NCI-H1417 treated with DMSO at 0.1 percent for 48 hours (cell line): ENCODE measurements at places on chromosomes 7 and 10.

- DNase-seq = no peak
These were observed 239.1 kb upstream of the MYO3A start for GRCh38 chr10:25694971-25695370.

DNA sequence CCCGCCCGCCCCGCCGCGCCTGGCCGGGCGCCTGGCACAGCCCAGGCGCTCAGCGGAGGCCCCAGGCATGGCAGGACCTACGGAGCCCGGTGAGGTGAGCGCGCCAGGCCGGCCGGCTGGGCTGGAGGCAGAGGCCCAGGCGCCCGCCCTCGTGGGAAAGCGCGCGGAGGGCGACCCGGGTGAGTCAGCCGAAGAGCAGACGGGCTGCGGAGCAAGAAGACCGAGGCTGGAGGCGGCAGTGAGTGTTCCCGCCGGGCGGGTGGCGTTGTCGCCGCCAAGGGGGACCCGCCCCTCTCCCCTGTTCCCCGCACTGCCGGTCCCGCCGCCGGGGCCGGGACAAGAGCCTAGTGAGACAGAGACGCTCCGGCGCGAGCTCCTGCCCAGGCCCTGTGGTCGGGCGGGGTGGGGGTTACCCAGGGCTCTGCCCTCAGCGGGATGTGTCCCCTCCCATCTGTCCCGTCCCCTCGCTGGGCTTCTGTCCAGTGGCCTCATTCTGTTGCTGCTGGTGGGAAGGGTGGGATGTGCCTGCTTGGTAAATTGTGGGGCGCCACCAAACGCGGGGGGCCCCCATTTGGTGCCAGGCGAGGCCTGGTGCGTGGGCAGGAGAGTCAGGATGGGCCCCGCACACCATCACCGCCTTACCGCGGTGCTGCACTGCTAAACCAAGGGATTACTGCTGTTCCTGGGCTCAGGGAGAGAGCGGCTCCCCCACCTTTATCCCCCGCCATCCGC is 17.0 kb upstream of the NODAL start:
- DNase-seq = no peak

DNA sequence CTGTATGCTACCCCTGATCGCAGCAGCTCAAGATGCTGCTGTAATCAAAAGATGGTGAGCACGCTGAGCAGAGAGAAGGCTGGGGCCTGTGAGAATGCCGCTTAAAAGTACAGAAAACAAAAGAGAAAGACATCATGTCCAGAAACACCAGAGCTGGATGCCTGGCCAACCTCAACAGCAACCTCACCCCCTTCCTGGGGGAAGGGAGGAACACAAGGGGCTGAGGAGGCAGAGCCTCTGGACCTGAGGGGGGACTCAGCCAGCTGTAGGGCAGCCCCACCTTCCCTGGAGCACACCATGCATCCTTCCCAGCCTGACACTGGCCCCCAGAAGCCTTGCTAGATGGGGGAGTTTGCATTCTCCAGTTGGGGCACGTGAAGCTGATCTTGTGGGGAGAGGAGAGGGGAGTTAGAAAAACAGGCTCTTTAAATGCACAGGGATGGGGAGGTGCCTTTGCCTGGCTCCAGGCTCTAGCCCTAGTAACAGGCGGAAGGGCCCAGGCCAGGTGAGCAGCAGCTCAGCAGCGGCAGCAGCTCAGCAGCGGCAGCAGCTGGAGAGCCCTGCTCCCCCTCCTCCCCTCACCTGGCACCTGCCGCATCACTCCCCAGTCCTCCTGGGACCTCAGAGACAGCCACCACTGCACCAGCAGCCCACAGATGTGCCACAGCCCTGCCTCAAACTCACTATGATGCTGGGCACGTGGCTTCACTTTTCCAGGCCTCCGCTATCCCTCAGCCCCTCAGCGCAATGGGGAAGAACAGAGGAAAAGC is 156.3 kb downstream of the NEURL1 start:
- no peak for DNase-seq

- no peak for DNase-seq
These were observed 118.5 kb downstream of the FAM107B start for GRCh38 chr10:14656052-14656730.

DNA sequence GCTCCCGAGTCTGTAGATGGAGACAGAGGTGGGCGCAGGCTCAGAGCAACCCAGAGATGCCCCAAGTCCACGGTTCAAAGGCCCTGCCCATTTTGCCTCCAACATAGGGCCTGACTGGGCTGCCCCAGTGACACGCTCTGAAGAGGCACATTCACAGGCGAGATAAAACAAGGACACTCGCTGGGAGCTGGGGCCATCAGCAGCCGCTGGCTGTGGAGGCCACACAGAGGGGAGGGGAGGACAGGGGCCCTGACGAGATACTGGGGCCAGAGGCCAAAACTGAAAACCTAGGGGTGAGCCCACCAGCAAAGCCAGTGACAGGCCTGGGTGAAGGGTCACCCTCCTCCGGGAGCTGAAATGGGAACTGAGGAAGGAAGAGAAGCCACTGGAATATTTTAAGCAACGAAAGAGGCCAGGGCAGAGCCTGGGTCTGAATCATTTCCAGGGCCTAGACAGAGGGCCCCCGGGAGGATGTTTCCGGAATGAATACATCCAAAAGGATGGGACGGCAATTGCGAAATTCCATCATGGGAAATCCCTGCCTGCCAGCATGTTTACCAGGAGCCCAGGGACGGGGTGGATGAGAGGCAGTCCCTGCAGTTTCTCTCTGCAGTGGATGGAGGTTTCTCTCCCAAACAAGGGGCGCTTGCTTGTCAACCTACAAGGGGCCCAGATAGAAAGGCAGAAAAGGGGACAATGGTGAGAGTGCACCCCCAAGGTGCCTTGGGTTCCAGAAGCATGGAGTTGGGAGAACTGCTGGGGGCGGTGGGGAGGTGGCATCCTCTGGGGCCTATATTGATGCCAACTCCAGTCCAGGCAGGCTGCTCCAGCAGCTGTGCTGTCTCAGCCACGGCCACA is 29.0 kb upstream of the HSPA12A start:
- DNase-seq = no peak

GRCh38 chr10:71395621-71396020 is 1.1 kb upstream of the CDH23 start:
- DNase-seq = no peak

GRCh38 chr7:41881331-41882130 is 178.6 kb upstream of the INHBA start:
- DNase-seq = no peak

- DNase-seq = no peak
These were observed 84.6 kb upstream of the PDE1C start for GRCh38 chr7:32154797-32155196.

- peak; percentile 46 for DNase-seq
These were observed 63.6 kb upstream of the BMPER start for GRCh38 chr7:33841705-33842129.

DNA sequence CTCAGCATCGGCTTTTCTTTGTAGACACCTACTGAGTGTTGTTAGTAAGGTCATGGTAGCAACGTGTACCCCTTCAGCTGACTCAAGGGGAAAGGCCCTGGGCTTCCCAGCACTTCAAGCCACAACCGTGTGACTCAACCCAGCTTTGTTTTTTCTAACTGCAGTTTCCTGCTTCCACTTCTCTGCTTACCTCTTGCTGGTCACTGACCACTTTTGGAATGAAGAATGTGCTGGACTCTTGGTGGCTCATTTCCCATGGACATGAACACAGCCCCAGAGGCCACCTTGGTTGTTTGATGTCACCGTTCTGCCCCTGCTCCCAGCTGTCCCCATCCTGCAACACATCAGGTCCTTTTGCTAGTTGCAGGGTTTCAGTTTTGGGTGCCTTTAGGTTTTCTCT is 69.5 kb upstream of the ZNF438 start:
- DNase-seq = no peak

- no peak for DNase-seq
These were observed 8.9 kb downstream of the NT5C3A start for GRCh38 chr7:33053721-33054120.

- no peak for DNase-seq
These were observed 37.6 kb downstream of the VWA2 start for GRCh38 chr10:114276671-114277070.

GRCh38 chr7:139523968-139524815 is 707 bp downstream of the CLEC2L start:
- no peak for DNase-seq

- DNase-seq = no peak
These were observed 24.5 kb downstream of the RPA3 start for GRCh38 chr7:7693881-7694280.

- DNase-seq = no peak
These were observed 75.6 kb downstream of the CTBP2 start for GRCh38 chr10:125084614-125085257.

DNA sequence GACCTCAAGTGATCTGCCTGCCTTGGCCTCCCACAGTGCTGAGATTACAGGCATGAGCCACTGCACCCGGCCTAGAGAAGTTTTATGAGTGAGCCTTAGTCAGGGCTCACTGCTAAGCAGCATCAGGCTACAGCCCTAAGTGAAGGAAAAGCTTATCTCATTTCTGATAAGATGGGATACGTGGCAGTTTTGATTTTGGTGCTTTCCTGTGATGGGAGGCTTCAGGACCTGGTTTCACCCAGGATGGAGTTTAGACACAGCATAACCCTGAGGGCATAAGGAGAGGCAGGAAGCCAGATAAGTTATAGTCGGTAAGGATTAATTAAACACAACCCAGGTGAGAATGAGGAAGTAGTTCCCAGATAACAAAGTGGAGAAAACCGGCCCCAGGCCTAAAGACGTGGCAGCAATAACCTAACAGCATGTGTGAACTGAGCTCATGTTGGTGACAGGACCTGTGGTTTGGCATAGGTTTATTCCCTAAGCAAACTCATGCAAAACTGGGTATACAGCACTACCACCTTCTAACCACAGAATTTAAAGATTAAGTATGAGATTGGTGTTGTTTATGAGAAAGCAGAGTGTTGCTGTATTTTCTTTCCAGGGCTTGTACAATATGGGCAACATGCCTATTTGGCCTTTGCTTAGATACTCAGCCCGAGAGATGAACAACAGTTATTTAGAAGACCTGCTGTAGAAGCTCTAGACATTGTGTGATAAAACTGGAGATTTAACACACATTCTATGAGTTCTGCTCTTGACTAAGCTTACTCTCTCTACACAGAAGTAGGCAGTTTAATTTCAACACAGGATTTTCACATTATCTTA is 119.4 kb downstream of the COL28A1 start:
- no peak for DNase-seq

DNA sequence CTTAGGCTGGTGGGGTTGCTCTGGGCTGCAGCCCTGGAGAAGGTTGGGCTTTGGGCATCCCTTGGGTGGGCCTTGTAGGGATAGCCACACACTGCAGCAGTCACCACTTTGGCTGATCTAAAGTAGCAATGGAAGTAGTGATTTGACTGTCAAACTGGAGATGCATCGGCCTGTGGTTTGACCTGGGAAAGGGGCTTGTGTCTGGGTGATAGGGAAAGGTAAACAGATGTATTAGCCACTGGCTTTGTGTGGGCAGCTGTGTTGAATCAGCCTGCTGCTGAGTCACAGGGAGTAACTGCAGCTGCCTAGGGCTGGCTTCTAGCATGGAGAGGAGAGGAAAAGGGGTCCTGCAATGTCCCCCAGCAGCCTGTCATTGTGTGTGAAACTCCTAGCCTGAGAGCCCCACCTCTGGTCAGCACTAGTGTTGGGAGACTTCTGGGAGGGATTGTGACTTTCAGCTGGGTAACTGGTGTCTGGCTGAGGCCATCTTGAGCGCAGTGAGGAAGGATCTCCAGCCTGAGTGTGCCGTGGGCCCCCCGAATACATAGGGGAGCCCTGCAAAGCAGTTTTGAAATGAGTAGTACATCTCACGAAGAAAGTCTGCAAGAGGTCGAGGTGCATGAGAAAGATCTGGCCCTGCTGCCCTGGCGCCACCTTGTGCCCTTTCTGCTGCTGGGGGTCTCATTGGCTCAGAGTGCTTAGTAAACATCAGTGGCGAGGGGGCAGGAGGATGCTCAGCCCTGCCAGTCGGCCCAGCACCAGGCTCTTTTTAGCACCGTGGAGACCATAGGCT is 117.3 kb downstream of the FANK1 start:
- DNase-seq = no peak

GRCh38 chr7:149334219-149334618 is 72.2 kb downstream of the ZNF783 start:
- DNase-seq = no peak

- DNase-seq = no peak
These were observed 163.7 kb downstream of the MACC1 start for GRCh38 chr7:20053334-20054104.

GRCh38 chr10:127887541-127888415 is 5.0 kb downstream of the CLRN3 start:
- DNase-seq = no peak

GRCh38 chr10:48205918-48206317 is 68.6 kb downstream of the FRMPD2 start:
- DNase-seq = no peak

GRCh38 chr7:111593343-111593742 is 31.1 kb upstream of the IMMP2L start:
- DNase-seq = no peak

GRCh38 chr10:84634636-84635035 is 306.2 kb downstream of the CCSER2 start:
- no peak for DNase-seq

GRCh38 chr10:44437840-44438511 is 53.1 kb upstream of the CXCL12 start:
- no peak for DNase-seq

GRCh38 chr10:60331886-60332285 is 57.8 kb downstream of the ANK3 start:
- no peak for DNase-seq

- no peak for DNase-seq
These were observed 261.2 kb downstream of the ADRA2A start for GRCh38 chr10:111338035-111338434.

DNA sequence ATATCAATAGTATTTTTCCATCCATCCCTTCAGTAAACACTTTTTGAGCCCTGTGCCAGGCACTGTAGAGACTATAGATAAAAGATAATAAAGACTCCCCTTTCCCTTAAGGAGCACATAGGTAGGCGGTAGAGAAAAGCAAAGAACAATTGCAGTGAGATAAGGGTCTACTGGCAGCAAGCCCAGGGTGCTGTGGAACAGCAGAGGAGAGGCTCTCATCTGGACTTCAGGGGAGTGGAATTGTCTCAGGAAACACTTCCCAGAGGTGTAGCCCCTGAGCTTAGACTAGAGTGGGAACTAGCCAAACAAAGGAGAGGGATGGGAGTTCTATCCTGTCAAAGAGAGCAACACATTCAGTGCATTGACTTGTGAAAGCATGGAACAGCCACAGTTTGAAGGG is 102.0 kb downstream of the NRF1 start:
- DNase-seq = no peak

GRCh38 chr7:138981332-138982203 is at the start of gene KIAA1549:
Gene KIAA1549 (minus strand): TSS chr7:138981389. CDS start chr7:138981269, 120 bp downstream.
- no peak for DNase-seq

GRCh38 chr7:104962781-104963180 is 51.2 kb upstream of the KMT2E start:
- no peak for DNase-seq

DNA sequence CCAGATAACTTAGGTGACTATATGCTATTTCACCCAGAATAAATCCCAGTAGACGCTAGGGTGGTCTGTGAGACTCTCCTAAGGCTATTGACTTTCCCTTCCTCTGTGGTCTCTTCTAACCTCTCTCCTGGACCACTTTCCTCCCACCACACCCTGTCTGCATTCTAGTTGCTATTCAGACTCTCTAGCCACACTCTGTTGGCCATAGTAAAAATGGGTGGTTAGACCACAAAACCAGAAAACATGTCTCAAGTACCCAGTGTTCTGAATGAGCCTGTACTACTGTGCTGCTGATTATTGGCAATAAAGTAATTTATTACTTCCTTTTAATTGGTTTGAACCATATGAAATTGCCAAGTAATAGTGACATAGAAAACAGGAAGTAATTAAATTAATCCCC is 240.8 kb downstream of the KIF20B start:
- no peak for DNase-seq

GRCh38 chr10:71363936-71364335 is 32.8 kb upstream of the CDH23 start:
- DNase-seq = no peak

- DNase-seq = no peak
These were observed 19.9 kb downstream of the AKR1C2 start for GRCh38 chr10:4983615-4984216.
